M059J (cell line): ENCODE measurements at places on chromosomes 16 and 17. TPM values are rescaled to one million over a fixed set of nuclear protein-coding genes. Genes with fewer than 3 reads are reported as not detected.

DNA sequence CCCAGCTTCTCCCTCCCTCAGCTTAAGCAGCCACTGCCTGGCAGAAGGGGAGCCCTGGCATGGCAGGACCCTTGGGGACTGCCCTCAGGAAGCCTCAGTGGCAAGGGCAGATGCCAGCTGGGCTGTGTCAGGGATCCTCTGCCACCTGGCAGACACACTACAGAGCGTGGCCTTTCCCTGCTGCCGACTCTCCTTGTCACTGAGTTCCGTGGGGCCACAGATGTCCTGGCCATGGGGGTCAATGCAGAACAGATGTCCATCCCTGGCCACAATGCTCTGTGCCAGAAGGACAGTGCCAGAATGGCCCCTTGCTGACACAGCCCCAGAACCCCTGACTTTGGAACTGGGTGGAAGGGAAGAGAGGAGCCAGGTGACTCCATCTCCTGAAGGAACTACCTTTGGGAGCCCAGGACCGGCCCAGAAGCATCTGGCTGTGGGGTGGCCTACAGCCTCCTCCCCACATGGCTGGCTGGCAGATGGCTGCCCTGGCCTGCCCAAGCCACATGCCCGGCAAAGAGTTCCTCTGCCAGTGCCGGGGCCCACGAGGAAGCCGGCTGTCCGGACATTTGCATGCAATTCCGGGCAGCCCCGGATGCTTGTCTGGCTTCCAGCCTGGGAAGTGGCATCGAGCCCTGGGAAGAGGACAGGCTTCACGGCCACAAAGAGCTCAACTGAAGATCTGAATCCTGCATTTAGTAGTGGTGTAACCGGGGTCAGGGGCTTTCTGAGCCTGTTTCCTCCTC lies 24.1 kb downstream of the NPTX1 start:
- DNase-seq: no peak

DNA sequence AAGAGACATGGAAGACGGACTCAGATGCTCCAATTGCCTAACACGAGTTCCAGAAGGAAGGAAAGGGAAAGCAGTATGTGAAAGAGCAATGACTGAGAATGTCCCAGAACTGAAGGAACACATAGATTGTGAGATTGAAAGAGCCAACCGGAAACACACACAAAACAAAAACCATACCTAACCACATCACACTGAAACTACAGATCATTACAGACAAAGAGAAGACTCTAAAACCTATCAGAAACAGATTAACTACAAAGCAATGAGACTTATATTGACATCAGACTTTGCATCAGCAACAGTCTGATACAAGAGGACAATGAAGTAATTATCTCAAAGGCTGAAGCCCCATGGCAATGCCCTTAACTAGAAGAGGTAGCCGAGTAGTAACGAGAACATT lies 45.6 kb upstream of the CLEC18B start:
- DNase-seq: no peak

- peak; percentile 61 for DNase-seq
Observed at GRCh38 chr17:7444682-7445618, at the start of gene CHRNB1. TSS of gene CHRNB1 (plus strand) at chr17:7445061. CDS start at chr17:7445128, 67 bp downstream.

DNA sequence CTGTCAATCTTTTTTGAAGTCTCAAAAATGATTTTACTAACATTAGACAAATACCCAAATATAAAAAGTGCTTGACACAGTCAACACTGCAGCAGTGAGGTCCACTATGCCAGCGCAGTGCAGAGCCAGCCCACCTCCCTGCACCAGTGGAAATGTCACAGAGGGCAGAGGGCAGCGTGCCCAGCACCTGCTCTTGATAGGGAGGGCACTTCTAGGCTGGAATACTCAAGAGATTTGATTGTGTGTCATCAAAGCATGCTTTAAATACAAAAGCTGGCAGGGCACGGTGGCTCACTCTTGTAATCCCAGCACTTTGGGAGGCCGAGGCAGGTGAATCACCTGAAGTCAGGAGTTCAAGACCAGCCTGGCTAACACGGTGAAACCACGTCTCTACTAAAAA lies 136.0 kb downstream of the ANKRD11 start:
- DNase-seq: no peak

DNA sequence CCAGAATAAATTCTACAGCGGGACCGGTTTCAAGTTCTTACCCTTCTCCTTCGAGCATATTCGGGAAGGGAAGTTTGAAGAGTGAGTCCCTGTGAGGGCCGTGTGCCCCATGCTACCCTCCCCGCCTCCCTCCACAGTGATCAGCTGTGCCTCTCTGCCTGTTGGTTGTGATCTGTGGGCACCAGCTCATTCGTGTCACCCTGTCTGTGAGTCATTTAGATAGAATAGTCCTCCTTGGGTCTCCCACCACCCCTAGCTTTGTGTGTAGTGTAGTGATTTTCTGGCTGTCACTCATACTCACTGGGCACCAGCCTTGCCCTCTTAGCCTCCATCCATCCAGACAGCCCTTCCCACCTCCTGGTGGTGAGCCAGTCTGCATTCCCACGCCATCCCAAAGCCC lies 15.0 kb upstream of the NAGLU start:
- peak; percentile 82 for DNase-seq

DNA sequence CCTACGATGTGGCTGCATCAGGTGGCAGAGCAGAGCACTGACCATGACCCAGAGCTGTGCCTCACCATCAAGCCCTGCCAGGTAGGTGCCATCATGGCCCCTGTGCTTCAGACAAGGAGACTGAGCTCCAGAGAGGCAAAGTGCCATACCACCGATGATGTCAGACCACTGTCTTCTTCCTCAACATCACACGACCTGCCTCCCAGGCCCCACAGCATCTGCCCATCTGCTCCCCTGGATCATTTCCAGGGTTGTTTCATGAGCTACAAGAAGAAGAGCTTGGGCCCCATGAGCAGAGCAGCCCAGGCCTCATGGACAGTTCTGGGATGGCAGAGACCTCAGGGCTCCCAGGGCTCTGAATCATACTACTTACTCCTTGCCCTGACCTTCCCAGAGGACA lies 9.9 kb downstream of the XYLT1 start:
- DNase-seq: no peak

DNA sequence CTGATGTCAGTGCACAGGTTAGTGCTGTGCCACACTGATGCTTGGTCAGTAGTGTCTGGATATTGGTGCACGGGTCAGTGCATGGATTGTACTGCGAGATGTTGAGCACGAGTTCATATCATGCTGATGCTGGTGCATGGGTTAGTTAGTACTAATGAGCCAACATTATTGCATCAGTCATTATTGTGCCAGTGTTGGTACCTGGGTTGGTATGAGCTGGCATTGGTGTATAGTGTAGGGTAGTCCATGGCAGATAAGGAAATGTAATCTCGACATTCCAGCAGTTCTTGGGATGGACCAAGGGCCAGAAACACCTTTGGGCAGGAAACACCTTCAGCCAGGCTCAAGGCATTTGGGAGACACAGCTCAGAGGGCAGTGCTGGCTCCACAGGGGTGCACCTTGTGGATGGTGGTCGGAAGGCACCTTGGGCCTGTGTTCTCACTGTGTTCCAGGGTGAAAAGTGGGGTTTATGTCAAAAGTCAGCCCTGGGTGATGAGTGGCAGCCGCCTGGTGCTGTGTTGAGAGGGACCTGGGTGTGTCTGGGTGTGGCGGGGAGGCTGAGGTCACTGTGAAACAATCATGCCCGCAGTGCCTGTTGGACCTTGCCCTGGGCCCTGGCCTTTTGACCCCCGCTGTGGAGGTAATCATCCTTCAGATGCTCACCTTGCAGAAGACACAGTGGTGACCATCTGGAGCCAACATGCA lies 100.7 kb upstream of the ZNF469 start:
- DNase-seq: no peak

- DNase-seq: no peak
Observed at GRCh38 chr17:6943406-6943805, 52.4 kb upstream of the ALOX12 start.

- peak; percentile 48 for DNase-seq
Observed at GRCh38 chr16:70253291-70254106, 1.8 kb upstream of the EXOSC6 start.

- DNase-seq: peak; percentile 54
Observed at GRCh38 chr17:3534881-3535252, 22.7 kb downstream of the TRPV3 start.

DNA sequence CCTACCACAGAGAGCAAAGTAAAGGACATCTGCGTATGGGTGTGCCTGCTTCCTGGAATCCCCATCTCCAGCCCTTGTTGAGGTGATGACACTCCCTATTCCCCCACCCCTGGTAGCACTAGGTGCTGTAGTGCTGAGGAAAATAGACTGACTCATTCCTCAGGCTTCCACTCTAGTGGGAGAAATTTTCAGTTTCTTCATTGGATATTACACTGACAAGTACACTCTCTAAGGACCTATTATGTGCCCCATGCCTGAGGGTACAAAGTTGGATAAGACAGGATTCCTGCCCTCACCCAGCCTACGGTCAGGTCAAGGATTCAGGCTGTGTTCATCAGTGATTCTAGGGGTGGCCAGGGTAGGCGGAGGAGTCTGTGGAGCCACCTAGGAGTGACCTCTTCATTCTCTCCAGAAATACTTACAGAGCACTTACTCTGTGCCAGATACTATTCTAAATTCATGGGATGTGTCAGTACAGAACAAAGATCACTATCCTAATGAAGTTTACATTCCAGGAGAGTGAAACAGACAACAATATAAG lies 4.5 kb upstream of the ZC3H7A start:
- peak; percentile 66 for DNase-seq

- no peak for DNase-seq
Observed at GRCh38 chr16:9820476-9821246, 361.6 kb downstream of the GRIN2A start.

Gene CDH13
- 51.0 and 61.5 TPM in 2 replicates for total RNA-seq

Gene NXPH3
- total RNA-seq: 3.5 and 5.2 TPM in 2 replicates

Gene RGS11
- not detected in 2 replicates for total RNA-seq

Gene RDM1
- total RNA-seq: 4.9 and 7.7 TPM in 2 replicates

Gene IRX3
- total RNA-seq: 8.4 and 12.7 TPM in 2 replicates
